ENCODE measurements at places on chromosomes 3 and 15.

- no peak for DNase-seq
These were observed 31.5 kb downstream of the GASK1A start for GRCh38 chr3:43010638-43011037.

GRCh38 chr3:30538791-30539190, 67.6 kb upstream of the TGFBR2 start:
- DNase-seq = no peak

GRCh38 chr15:66721501-66721937, 19.5 kb downstream of the SMAD6 start:
- no peak for DNase-seq

DNA sequence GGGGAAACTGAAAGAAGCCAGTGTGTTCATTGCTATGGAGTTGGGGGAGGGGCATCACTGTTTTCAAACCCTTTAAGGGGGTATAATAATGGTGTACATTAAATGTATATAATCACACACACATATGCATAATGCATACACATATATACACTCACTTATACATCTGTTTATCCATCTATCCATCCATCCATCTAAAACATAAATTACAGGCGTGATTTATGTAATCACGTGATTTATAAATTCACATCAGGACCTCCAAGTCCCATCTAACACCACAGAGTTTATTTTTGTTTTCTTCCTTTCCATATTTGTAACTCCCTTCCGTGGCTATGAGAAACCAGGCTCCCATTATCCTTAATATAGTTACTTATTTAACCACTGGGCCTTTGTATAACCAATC, 39.8 kb downstream of the GRAMD1C start:
- DNase-seq = no peak

DNA sequence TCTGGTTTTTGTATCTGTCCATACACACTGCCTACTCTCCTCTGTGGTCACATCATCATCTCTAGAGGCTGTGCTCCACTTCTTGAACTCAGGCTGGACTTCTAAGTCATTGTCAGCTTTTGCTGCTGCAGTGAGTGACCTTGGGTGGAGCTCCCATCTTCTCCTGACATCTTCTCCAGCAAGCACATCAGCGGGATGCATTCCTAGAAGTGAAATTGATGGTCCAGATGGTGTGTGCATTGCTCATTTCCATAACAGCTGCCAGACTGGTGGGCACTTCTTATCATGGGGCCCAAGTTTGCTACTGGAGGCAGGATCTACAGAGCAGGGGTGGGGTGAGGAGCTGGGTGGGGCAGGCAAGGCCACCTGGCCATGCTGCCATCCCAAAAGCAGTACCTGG, 109.9 kb downstream of the DNAJB8 start:
- no peak for DNase-seq

DNA sequence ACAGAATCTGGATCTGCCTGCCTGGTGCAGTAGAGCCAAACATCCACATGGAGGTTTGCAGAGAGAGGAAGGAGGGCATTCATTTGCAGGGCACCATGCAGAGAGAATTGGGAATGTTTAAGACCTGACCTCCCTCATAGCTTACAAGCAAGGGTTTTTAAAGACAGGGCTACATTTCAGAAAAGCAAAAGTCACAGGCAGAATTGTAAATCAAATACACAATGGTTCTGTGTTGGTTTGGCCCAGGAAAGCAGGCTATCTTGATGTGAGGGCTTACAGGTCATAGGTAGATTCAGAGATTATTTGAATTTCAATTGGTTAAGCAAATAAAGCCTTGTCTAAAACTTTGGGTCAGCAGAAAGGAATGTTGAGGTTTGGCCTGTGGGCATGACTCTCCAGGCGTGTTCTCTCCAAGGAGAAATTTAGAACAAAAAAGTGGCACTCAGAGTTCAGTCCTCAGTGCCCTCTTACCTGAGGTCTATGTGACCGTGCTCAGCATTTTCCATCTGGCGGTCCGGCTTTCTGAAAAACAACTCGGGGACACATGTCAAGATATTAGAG, 91.5 kb downstream of the CD47 start:
- no peak for DNase-seq

DNA sequence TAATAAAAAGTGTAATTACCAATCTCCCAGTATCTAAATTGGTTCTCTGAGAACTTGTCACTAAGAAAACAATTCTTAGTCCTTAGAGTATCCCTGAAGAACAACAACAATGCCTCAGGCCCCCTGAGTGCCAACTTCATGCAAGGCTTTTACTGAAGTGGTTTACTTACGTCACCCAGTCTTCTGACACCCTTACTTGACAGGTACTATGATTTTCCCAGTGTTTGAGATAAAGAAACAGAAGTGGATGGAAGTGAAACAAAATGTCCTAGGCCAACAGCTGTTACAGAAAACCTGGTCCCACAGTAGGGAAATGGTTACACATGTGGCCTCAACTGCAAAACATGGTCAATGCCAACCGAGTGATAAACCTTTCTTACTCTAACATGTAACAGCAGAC, 331.1 kb downstream of the FOXP1 start:
- DNase-seq = no peak

DNA sequence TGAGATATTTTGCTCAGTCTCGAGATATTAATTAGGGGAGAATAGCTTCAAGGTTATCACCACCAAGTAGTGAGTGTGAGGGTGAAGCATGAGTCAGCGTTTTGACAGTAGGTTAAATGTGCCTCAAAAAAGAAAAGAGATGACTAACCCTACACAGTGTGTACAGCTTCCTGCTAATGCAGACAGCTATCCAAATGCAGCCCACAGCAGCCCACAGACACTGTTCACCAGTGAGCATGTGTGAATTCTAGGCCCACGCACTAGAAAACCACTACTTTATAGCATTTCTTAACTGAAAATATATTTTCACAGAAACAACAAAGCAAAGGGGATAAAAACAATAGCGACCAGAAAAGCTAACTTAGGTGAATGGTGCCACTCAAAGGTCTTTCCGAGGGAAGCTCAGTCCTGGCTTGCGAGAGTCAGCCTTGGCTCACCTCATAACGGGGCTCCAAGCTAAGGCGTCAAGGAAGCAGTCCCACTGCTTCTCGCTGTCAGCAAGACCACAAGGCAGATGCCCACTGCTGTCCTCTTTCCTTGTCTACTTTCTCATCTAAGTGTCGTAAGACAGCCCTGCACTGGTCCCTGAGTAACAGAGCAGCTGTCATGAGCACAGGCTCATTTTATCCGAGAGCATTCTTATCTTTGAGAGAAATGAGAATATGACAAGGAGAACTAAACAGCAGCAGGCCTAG, 47.6 kb downstream of the TXNRD3 start:
- DNase-seq = no peak

- no peak for DNase-seq
These were observed 3.4 kb upstream of the SKOR1 start for GRCh38 chr15:67821784-67822440.

- no peak for DNase-seq
These were observed 35.8 kb upstream of the LRTM1 start for GRCh38 chr3:54963641-54964040.

DNA sequence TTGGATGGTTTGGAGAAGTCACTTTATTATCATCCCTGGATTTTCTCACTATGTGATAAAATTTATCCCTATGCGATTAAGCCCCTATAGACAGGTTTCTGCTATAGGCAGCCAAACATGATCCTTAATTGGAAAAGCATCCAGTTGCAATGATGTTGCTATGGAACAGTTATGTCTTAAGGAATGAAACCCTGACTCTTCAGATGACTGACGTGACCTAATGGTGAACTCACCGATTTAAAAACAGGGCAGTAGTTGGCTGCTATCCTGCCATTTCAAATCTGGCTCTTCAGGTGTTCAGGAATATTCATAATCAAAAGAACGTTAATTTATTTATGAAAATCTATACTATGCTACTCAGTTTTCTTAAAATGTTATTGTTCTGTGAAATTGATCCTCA, 106.8 kb upstream of the ROBO1 start:
- no peak for DNase-seq

DNA sequence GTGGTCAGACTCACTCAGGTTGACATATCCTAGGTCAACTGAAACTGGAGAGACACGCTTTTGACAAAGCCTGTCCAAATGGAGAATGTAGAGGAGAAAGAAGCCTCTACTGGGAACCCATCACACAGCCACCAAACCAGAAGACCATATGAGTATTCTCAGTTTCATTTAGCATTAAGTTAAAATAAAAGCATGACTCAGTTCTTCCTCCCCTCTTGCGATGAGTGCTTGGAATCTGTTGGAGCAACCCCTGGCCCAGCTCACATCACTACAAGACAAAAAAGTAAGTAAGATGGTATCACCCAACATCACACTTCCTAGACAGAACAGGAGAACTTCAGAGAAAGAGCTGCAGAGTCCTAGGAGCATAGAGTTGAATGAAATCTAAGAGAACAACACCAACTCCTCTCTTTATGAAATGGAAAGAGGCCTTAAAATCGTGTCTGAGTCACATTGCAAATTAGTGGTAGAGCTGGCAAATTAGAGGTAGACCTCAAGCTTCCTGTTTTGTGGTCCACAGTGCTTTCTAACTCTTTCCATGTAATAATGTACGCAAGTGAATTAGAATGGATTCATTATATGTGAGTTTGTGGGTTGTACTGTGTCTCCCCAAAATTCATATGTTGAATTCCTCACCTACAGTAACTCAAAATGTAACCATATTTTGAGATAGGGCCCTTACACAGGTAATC, 51.2 kb downstream of the FGF12 start:
- no peak for DNase-seq

- DNase-seq = no peak
These were observed 82.8 kb downstream of the SPATA16 start for GRCh38 chr3:173058229-173058628.

GRCh38 chr15:47326410-47327333, 390.6 kb upstream of the SEMA6D start:
- no peak for DNase-seq
